ENCODE measurements at places on chromosomes 3 and 15.

DNA sequence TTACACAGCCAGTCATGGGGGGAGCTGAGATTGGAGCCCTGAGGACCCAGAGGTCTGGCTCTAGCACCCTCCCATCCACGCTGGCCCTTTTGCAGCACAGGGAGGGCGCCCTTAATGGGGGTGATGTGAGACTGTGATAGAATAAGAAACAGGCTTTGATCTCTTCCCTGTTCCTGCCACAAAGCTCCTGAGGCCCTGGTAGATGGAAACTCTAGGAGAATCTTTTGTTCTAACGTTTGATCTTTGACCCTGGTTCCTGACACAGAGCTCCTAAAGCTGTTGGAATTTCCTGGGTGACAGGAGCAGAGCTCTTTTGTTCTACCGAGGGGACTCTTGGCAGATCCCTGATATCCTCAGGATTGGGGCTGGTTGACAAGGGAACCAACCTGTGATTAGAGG is 1.2 kb upstream of the UROC1 start:
- DNase-seq = no peak

GRCh38 chr3:16820485-16820884 is 64.3 kb upstream of the PLCL2 start:
- no peak for DNase-seq

DNA sequence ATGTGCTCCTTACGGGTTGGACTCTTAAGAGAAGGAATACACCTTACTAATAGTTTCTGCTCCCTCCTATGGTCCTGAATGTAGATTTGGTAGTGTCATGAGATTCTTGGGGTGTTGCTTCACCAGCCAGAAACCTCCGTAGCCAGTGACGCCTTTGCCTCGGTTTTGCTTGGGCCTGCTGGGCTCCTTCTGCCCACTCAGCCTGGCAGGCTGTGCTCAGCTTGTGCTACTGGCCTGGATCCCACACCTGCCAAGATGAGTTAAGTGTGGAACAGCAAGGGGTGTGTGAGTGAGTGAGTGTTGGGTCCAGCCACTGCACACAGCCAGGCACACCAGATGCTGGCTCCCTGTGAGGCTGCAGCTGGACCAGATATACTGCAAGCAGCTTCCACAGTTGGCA is 560.1 kb downstream of the NLGN1 start:
- no peak for DNase-seq

- DNase-seq = peak; percentile 90
Observed at GRCh38 chr3:151345859-151346258, 16.5 kb upstream of the P2RY13 start.

- DNase-seq = no peak
Observed at GRCh38 chr3:146159037-146159436, 1.9 kb downstream of the PLOD2 start.

DNA sequence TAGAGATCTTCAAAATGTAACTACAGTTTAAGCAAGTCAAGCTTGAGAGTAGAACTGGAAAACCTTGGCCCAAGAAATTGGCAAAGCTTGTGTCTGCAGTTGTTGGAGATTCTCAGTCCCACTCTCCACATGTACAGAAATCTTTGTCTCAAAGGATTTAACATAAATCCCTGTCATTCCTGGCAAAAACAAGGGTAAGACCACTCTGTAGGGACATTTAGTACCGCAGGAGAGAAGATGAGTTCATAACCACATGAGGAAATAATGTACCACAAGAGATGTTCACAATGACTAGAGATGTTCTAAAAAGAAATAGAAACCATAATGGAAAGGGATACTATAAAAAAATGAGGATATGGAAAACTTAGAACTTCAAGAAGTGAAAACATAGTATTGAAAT is 73.7 kb downstream of the RAB7A start:
- no peak for DNase-seq

- DNase-seq = peak; percentile 95
Observed at GRCh38 chr15:38226608-38227266, 25.9 kb upstream of the SPRED1 start.

- no peak for DNase-seq
Observed at GRCh38 chr3:162677475-162677874, 1180.9 kb downstream of the OTOL1 start.

DNA sequence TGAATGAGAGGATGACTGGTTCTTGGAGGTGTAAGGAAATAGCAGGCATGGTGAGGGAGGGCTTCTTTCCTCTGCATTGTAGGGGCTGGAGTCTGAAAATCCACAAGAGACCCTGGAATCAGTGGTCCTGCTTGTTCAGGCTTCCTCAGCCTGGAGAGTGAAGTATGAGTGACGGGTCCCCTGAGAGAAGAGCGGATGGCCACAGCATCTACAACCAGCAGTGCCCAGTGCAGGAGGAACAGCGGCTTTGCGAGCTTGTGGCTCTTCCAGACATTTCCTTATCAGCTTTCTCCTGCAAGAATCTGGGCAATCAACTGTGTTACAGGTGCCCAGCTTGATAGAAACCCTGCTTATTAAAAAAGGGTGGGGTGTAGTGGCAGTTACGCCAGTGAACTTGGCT is 97.0 kb upstream of the HES1 start:
- no peak for DNase-seq

DNA sequence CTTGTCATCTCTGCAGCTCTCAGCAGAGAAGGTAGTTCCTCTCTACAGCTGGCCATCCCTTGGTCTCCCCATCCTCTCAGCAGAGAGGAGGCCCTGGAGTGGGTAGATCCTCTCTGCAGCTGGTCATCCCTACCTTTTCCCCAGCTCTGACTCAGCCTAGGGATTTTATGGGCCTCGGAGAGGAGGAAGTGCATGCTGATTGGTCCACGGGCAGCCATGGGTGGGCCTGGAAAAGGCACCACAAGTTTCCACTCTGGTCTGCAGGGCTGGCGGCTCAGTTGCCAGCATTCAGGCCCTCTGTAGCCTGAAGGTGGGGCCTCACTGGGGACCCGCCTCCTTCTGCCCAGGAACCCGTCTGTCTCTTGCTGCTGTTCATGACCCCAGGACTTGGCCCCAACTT is 36.9 kb downstream of the NR1D2 start:
- no peak for DNase-seq

- no peak for DNase-seq
Observed at GRCh38 chr15:77808075-77808474, 175.4 kb upstream of the LINGO1 start.

- no peak for DNase-seq
Observed at GRCh38 chr15:87487484-87487883, 769.1 kb downstream of the NTRK3 start.

GRCh38 chr15:43105778-43106485 is at the start of gene UBR1:
Gene UBR1 (minus strand): TSS chr15:43106038. CDS start chr15:43106022, 16 bp downstream.
- DNase-seq = peak; percentile 93

DNA sequence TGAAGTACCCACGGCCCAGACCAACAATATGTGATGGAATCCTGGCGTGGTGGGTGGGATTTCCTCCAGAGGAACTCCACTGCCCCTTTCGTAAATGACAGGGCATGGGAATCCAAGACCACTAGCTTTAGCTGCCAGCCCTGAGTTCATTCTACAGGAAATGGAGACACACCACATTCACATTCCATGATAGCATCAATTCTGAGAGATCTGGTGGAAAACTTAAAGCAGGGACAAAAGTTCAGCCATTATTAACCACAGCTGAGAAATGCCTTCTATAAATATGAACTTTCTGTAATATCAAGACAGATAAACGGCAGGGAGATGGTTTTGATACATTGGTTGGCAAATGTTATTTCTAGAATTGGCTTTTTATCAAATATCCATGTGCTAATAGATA is 98.2 kb downstream of the FBN1 start:
- DNase-seq = peak; percentile 89

DNA sequence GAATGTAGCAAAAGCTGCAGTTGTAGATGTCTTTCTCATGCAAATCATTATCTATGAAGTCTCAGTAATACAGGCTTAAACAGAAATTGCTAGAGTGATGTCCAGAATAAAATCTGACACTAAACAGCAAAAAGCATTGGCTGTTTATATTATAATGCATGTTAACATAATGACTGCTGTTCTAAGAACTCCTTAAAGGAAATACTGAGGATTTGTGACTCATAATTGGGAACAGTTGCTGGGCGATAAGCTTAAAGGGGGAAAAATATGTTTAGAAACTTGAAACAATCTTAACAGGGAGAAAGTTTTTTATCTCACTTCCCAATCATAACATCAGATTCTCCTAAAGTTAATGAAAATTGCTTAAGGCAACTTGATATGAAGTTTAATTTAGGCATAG is 17.5 kb downstream of the TIPARP start:
- DNase-seq = peak; percentile 76

DNA sequence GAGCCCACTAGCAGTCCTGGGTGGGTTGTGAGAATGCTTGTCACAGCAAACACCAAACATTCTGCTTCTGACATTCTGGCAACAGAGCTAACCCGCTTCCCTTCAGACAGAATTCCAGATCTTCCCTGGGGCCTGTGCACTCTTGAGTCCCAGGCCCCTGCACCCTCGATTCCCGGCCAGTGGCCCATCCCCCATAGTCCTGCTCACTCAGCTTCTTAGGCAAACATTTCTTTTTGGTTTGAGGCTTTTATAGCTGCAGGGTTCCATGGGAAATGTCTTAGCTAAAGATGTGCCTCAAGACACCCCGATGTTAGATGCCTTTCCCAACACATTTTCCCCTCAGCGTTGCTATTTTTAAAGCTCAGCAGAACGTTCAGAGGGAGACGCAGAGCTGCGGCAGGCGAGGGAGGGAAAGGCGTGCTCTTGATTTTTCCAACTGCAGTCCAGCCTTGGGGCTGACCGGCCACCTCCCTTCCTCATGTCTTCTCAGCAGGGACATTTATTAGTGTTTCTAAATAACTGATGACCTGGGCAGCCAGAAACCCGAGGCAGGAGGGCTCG is 35.2 kb downstream of the ABTB1 start:
- DNase-seq = no peak

GRCh38 chr3:16842272-16843270 is 42.2 kb upstream of the PLCL2 start:
- DNase-seq = no peak

- no peak for DNase-seq
Observed at GRCh38 chr15:90210593-90210992, 9.5 kb downstream of the SEMA4B start.

DNA sequence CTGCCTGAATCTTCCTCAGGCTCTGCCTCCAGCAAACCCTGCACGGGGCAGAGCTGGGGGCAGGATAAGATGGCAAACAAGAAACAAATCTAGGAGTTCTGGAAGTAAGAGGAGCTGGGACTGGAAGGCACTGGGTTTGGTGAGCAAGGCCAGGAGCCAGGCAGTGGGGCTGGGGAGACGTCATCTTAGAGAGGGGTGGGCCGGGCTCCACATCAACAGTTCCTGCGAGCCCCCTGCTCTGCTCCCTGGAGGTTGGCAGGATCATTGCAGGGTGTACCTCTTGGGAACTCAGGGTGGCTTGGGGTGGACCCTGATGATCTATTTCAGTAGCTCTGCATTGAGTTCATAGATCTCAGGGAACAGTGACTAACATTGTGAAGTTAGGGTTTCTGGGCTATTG is 87.3 kb upstream of the PRR23E start:
- no peak for DNase-seq

- no peak for DNase-seq
Observed at GRCh38 chr3:100613721-100614390, 4.5 kb downstream of the ADGRG7 start.

DNA sequence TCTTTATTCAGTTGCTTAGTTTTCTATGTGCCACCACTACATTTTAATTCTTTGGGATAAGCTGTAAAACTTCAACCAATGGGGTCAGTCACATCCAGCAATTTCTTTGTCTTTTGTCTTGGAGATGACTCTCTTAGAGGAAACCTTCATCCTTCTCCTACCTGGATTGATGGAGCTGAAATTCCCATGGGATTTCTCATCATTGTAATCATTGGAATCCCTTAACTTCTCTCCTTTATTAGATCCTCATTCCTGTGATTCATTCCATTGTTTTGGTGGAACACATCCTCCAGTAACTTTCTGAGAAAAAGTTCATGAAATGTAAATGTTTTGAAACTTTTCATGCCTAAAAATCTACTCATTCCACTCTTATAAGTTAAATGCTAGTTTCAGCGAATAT is 9.6 kb upstream of the PLOD2 start:
- no peak for DNase-seq

DNA sequence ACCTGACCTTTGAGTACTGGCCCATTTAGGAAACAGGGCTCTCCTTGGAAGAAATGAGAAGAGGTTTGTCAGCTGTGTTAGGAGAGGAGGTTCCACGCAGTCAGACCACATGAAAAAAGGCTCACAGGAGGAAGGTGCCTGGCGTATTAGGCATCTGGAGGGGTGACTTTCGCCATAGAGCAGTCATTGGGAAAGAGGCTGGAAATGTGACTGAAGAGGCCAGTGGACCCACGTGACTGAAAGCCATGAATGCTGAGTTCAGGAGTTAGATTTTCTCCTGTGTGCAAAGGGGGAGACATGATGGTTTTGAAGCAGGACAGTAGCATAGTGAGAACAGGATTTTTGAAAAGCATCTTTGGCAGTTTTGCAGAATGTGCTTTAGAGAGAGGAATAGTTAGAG is 29.7 kb upstream of the RNF7 start:
- no peak for DNase-seq

DNA sequence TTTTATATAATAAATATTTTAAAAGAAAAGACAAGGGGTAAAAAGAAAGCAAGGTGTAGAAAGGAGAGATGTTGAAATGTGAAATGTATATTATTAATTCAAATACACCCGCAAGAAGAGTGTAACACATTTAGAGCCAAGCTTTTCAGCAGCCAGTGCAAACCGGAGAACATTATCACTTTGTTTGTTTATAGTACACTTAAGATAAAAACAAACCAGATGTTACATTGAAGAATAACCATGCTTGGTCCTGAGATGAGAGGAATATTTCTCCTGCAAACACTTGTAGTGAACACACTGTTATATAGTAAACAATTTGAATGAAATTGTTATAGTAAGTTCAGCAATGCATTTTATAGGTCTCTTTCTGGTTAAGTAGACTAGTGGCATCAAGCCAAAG is 1441.5 kb downstream of the OTOL1 start:
- no peak for DNase-seq

- DNase-seq = peak; percentile 56
Observed at GRCh38 chr3:36362973-36363372, 17.3 kb upstream of the STAC start.

- DNase-seq = peak; percentile 72
Observed at GRCh38 chr15:55394694-55395093, 13.5 kb downstream of the CCPG1 start.

DNA sequence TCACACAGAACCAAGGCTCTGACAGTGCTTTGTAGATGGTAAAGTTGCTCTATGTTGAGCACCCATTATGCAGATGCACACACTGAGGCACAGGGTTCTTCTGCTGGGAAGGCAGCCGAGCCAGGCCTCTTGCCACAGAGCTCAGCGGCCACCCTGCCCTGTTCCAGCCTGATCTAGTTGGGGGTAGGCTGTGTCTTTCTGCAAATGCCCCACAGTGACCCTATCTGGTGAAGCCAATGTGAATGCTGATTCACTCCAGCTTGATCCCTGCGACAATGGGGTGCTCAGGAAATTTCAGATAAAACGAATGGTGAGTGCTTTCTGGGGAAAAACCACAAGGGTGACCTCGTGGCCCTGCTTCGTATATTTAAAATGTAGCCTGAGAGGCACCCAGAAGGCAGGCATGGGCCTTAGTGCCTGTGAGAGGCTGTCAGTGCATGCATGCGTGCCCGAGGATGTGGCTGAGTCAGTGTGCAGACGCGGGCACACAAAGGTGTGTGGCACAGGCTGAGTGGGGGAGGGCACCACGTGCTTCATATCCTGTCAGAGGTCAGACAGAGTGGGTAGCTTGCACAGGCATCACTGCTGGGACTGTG is 85.7 kb downstream of the ATP2B2 start:
- no peak for DNase-seq

All from iris pigment epithelial cell (primary cell).